ENCODE measurements at places on chromosomes 4 and X.

DNA sequence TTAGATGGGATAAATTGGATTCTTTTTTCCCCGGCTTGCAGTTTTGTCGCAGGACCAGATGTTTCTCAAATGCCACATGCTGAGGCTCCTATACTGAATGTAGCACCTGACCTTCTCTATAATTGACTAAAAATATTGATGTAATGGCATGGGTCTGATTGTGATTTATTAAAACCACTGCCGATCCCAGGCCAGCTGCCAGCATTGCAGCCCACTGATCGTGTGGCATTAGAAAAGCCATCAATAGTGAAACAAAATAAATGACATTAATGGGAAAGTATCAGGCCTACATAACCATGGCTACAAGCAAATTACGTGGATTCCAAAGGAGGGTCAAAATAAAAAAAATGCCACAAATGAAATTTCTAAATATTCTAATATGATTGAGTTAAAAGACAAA is 98.7 kb downstream of the MAB21L2 start:
- DNase-seq = no peak

DNA sequence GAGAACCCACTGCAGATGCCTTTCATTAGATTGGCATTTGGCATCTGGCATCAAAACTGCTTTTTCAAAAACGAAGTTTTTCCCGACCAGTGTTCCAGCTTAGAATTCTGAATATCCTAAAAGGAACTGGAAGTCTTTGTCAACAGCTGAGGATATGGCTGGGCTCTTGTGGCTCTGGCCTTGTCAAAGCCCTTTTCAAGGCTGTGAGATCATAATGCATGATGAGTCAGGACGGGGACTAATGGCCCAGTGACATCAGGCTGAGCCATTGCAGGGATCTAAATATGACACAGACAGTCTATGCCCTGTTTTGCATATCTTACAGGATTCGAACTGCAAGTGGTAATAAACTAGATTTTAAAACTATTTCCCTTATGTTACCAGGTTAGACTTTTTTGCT is 306.4 kb downstream of the PTTG2 start:
- DNase-seq = no peak

- no peak for DNase-seq
Measured at GRCh38 chr4:2671267-2671895, 84.8 kb downstream of the TNIP2 start.

DNA sequence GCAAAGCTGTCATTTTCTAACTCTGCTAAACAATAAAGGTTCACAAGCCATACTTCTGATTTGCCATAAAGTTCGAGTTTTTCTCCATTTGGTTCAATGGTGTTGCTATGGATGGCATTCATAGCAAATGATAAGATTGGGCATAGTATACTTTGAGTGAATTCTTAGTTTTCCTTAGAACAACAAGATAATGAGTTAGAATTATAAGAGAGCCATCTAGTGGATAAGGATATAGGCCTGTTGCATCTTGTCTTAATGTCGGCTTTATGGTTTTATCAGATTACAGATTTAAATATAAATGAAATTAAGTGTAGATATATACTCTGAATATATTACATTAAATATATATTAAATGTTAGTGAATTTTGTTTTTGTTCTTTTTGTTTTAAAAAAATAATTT is 644.6 kb downstream of the IL1RAPL1 start:
- DNase-seq = no peak

DNA sequence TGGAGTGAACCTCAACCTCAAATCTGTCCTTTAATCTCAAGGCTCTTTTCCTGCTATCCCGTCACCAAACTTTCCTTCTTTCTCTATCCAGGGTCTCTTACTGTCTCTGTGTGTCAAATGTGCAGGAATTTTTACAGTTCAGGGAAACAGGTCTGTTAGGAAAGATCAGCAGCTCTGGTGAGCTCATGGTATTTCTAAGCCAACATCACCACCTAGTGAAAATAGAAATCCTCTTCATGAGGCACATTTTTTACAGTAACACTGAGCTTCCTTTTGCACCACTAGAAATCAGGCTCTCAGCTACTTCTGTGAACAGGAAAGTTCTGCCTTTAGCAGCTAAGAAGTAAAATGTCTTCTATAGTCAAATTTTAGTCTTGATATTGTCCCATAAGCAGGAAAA is 39.6 kb downstream of the NUDT11 start:
- no peak for DNase-seq

GRCh38 chr4:142883040-142883832 is 37.1 kb upstream of the INPP4B start:
- DNase-seq = peak; percentile 15

GRCh38 chrX:7570432-7571029 is 272.4 kb upstream of the VCX start:
- DNase-seq = peak; percentile 0

GRCh38 chrX:11665168-11666111 is at the start of gene ARHGAP6:
Gene ARHGAP6, minus strand, starts transcription at chrX:11665920. Its CDS starts 1,092 bp downstream, at chrX:11664828.
- DNase-seq = peak; percentile 43

DNA sequence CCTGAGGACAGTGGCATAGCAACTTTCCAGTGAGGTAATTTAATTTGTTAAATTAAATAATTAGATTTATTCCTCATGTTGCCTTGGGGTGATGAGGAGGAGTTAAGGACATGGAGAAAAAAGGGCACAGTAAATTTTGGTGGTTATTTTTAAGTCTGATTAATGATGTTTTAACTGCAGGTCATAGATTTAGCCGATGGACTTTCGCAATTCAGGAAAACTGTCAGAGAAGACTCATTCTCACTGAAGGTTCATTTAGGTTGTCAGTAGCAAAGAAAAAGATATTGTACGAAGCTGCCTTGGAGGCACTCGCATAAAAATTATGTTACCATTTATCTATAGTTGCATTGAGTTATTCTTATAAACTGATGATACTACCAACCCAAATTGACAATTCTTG is 164.2 kb upstream of the PITX2 start:
- peak; percentile 6 for DNase-seq

DNA sequence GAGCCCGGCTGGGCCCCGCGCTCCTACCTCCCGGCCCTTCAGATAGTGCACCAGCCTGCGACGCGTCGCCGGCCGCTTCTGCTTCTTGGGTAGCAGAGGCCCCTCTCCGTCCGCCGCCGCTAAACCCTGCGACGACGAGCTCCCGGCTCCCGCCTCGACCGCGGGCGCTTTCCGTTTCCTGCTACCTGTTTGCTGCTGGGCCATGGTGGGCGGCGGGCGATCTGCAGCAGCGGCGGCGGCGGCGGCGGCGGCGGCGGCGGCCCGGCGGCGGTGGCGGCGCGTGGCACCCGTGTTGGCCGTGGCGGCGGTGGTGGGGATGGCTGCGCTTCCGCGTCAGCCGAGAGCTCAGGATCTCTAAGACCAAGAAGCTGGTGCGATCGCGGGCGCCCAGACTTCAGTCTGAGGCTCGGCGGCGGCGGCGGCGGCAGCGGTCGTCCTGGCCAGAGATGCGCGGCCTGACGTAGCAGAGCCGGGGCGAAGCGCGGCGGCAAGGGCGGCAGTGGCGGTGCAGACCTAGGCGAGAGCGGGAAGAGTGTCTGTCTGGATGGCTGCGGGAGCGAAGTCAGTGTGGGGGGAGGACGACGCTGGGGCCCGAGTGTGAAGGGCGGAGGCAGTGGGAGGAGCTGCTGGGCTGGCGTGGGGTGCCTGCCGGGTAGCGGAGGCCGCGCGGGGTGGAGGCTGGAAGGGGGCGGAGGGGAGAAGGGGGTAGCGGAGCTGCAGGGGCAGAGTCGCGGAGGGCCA is at the start of gene DCAF12L2:
DCAF12L2 (minus strand) TSS at position 569 of the 741 bp plus-strand sequence; CDS start at position 204, 365 bp downstream.
- DNase-seq = no peak

GRCh38 chr4:170388255-170388654 is 298.5 kb upstream of the AADAT start:
- peak; percentile 92 for DNase-seq

- DNase-seq = peak; percentile 89
Measured at GRCh38 chrX:45851434-45851991, 650.8 kb upstream of the DIPK2B start.

- DNase-seq = no peak
Measured at GRCh38 chrX:86711531-86712180, 563.4 kb downstream of the DACH2 start.

DNA sequence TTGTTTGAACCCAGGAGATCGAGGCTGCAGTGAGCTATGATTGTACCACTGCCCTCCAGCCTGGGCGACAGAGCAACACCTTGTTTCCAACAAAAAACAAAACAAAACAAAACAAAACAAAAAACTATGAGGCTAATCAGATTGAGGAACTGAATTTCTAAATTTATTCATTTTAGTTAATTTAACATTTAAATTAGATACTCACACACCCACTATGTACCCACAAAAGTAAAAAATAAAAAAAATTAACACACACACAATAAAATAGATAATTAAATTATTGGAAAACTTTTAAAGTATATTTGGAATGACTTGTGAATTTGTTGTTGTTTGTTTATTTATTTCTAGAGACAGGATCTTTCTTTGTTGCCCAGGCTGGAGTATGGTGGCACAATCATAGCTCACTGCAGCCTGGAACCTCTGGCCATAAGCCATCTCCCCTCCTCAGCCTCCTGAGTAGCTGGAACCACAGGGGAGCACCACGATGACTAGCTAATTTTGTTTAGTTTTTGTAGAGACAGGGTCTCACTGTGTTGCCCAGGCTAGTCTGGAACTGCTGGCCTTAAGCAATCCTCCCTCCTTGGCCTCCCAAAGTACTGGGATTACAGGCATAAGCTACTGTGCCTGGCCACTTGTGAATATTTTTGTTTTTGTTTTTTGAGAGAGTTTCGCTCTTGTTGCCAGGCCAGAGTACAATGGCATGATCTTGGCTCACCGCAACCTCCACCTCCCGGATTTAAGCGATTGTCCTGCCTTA is 9.8 kb upstream of the ZNF157 start:
- DNase-seq = no peak

DNA sequence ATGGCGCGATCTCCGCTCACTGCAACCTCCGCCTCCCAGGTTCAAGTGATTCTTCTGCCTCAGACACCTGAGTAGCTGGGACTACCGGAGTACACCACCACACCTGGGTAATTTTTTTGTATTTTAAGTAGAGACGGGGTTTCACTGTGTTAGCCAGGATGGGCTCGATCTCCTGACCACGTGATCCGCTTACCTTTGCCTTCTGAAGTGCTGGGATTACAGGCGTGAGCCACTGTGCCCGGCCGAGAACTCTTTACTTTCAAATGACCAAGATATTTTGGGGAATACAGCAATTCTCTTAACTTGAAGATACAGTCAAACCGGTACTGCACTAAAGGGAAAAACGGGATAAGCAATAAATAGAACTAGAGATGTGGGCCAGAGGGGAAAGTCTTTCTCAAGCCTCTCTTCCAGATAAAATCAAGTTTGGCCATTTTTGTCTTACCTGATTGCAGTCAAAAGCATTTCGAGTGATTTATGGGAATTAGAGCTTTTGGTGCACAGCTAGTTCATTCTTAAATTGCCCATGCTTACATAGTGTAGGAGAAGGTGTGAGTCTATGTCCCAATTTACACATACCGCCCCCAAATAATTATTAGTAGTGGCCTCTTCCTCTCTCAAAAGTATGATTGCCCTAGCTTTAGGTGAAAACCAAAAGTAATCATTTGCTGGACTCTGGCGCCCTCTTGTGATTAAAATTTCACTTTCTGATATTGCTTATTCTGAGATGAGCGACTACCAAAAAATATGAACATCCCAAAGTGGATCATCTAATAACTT is 53.2 kb upstream of the ABCG2 start:
- peak; percentile 26 for DNase-seq
